Activated CD4-positive, alpha-beta T cell treated with anti-CD3 and anti-CD28 coated beads, Interleukin-2, Interleukin-6, amounts not matched to agents 100 ng/mL and 50 ng/mL, durations not matched to agents 16 hours and 8 hours (primary cell): ENCODE measurements at places on chromosomes 16 and 17.
A peak's percentile ranks its signal among the peaks of the same experiment; 100 is the strongest.

DNA sequence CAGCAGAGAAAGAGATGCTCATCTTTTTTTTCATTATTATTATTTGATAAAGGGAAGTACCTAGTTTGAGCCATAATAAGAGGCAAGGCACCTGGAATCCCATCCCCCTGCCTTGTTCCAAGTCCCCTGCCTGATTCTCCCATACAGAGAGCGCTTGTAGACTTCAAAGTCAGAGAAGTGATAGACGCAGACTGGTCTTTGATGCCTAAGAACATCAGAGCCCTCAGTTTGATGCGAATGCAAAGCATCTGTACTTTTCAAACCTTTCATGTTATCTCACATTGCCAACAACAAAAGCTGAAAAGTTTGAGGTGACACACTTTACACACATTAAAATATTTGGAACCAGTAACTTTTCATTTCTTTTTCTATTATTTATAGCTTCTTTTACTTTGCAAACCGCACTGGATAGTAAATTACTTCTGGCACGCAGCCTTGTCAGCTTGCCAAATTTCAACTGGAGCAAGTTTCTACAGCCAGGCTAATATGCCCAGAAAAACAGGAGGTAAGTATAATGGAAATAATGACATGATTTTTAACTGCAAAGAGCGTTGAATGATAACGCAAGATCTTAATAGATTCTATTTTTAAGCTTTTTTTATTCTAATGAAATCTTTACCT is 5.9 kb upstream of the UTP6 start:
- no peak for DNase-seq

DNA sequence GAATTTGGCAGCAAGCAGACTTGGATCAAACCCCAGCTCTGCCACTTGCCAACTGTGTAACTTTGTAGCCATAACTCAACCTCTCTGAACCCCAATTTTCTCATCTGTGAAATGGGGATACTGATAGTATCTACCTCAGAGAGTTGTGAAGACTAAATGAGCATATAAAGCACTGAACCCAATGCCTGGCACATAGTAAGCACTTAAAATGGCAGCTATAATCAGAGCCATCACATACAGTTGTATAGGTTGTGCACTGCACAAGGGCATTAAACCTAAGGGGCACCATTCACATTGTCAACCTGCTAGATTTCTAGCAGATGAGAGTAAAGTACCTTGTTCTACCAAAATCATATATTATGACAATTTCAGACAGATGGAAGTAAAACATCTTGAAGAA is 10.6 kb upstream of the CPNE2 start:
- no peak for DNase-seq

DNA sequence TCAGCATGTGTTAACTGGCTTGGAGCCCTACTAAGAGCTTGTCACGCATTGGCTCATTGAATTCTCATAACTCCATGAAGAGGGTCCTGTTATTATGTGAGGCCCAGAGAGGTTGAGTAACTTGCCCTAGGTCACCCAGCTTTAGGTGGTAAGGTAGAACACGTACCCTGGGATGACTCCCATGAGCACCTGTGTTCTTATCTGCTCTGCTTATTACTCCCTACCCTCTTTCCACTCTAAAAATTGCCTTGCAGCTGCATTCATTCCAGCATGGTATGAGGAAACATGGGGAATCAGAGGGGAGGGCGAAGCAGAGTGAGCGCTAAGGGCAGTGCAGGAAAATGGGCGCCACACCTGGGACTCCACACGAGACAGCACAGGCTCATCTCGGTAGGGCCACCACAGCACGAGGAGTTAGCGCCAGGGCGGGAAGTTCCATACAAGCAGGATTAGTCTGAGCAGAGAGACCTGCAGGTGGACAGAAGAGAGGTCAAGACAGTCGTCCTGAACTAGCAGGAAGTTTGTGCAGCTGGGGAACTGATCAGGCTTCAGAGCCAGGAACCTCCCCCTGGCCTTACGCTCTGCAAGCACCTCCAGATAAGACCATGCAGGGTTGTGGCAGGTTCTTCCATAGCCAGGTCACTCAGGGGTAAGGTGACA is 10.1 kb downstream of the COPZ2 start:
- no peak for DNase-seq

DNA sequence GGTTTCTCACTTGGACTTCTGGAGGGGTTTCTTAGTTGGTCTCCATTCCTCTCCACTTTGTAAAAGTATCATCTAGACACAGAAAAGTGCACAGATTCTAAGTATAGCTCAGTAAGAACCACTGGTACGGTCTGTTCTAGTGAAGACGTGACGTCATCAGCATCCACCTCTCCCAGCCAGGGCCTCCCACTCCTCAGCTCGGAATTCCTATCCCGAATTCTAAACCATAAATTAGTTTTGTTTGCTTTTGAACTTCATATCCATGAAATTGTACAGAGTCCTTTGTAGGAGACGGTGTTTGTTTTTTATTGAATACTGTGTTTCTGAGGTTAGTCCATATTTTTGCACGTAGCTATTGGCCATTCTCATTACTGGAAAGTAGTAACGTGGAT is 25.5 kb downstream of the FOXK2 start:
- DNase-seq = no peak

DNA sequence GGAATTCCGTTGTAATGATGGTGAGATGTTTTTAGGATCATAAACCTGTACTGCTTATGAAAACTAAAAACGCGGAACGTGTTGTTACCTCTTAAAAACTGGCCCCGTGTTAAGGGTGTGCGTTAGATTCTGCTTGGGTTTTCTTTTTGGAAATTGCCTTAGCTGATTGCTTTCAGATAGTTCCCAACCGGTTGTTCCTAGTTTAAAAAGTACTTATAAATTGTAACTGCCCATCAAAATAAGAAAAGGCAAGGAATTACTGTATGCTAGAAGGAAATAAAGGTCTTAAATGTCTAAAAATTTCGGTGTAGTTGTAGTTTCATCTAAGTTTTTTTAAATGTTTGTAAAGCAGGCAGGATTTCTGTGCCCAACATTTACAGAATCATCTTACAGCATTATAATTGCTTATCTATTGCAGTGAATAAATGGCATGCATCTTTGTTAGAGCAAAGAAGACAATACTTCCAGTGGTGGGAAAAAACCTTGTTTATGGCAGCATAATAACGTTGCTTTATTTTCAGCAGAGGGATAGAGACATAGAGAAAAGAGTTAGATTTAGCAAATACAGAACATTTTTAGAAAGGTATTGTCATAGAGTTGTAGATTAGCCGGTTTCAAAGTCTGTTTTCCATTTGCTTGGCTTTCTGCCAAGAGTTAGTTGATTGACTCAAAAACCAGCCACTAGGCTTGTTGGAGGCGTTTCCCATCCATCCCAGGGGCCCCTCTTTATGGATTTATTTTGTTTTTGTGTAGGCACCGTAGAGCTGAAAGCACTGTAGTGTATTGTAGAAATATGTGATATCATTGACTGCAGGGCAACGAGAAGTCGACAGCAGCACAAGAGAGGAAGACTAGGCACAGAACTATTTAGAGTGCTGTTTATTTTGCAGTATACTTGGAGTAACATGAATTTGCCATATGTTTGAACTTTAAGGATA is 1.7 kb downstream of the PPM1D start:
- DNase-seq = peak; percentile 67

- no peak for DNase-seq
Observed at GRCh38 chr16:23229714-23230113, 47.2 kb downstream of the SCNN1G start.
